Inflammatory macrophage (primary cell): ENCODE measurements at places on chromosomes 16 and 17.
A peak's percentile ranks its signal among the peaks of the same experiment; 100 is the strongest.

DNA sequence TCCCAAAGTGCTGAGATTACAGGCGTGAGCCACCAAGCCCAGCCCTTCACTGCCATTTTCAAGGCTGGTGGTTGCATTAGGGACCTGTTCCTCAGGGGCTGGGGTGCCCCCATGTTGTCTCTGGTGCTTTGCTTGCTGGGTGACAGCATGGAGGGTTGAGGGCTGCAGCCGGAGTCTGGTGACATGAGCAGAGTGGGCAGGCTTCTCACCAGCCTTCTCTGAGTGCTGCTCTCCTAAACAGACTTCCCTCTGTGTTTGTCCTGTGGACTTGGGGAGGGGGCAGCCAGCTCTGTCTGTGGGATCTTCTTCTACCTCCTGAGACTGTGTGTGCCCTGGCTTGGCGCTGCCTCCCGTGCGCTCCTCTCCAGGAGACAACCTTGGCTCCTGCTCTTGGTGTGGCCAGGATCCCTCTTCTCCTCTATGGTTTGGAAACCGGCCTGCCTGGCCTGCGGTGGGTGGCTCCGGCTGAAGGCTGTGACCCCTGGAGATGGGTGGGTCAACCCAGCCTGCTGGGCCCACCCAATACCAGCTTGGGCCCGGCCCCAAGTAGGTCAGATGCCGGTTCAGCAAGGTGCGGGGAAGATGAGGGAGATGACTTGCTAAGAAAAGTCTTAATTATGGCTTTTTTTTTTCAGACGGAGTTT lies 72.1 kb downstream of the PDPK1 start:
- DNase-seq: no peak

- no peak for DNase-seq
These were observed 52.6 kb downstream of the PRKCA start for GRCh38 chr17:66354981-66355380.

DNA sequence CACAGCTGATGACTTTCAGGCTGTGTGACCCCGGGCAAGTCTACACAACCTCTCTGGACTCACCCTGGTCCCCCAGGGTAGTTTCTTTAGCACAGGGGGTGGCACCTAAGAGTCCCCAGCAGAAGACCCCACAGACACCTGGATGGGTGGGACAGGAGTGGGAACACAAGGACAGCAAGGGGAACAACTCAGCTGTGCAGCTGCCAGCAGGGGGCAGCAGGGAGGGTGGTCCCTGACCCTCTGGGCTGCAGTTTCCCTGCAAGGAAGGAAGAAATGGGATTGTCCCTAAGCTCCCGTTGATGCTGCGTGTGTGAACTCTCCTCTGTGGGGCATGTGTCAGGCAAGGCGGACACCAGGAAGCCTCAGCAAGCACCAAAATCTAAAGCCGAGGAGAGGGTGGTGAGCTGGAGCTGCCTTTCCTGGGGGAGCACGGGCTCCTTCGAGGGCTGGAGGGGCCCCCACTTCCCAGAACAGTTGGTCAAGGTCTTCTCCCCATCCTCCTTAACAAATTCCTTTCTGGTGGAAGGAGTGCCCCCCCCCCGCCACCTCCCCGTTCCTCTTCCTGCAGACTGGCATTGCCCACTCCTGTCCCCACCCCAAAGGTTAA lies 24.1 kb upstream of the CDH5 start:
- no peak for DNase-seq

DNA sequence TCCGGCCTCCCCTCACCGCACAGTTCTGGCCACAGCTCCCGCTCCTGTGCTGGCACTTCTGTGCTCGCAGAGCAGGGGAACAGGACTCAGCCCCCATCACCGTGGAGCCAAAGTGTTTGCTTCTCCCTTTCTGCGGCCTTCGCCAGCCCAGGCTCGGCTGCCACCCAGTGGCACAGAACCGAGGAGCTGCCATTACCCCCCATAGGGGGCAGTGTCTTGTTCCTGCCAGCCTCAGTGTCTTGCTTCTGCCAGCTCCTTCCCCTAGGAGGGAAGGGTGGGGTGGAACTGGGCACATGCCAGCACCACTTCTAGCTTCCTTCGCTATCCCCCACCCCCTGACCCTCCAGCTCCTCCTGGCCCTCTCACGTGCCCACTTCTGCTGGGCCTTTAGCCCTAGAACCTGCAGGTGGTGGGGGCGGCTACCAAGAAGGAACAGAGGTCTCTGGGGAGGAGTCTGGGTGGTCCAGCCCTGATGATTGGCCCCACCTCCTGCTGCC lies 645 bp upstream of the ELMO3 start:
- DNase-seq: peak; percentile 68

GRCh38 chr17:57256708-57257112 lies 387 bp downstream of the MSI2 start:
- DNase-seq: no peak

- DNase-seq: no peak
These were observed 237 bp downstream of the C1QL1 start for GRCh38 chr17:44967907-44968224.

DNA sequence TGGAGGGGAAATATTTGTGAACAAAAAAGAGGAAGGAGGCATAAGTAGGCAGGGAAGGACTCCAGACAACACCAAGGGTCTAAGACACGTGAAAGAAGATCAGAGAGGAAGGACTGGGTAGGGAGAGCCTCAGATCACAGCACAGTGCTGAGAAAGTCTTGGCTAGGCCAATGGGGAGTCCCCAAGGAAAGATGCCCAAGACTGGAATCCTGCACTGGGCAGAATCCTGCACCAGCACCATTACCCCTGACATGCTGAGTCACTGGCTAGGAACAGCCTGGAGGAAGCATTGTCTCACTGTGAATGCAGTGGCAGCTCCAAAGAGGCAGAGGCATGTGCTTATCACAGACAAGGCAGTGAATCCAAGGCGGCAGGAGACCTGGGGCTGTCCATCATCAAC lies 19.2 kb downstream of the CLEC19A start:
- peak; percentile 79 for DNase-seq

- DNase-seq: peak; percentile 65
These were observed 16.4 kb downstream of the ZNF778 start for GRCh38 chr16:89233678-89234490.

- DNase-seq: no peak
These were observed 22.5 kb downstream of the CCR7 start for GRCh38 chr17:40542558-40543411.
